ENCODE measurements at places on chromosomes 1 and 21.

DNA sequence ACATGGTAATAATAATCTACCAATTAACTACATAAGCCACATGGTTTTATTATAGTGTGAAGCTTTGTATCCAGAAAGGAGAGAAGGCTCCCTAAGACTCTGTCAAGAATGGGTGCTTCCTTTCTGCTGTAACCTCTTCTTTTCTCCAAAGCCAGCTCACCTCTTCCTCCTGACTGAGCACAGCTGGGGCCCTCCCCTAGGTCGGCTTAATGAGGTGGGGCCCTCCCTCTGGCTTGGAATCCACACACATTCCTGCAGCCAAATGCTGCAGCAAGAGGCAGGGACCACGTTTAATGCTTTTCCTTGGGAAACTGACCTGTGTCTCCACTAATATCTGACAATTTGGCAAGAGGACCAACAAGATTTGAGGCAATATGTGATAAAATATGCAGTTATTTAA lies 94.8 kb downstream of the DSCAM start:
- no peak for DNase-seq

- DNase-seq = no peak
Observed at GRCh38 chr1:178628637-178629251, 96.3 kb upstream of the RALGPS2 start.

DNA sequence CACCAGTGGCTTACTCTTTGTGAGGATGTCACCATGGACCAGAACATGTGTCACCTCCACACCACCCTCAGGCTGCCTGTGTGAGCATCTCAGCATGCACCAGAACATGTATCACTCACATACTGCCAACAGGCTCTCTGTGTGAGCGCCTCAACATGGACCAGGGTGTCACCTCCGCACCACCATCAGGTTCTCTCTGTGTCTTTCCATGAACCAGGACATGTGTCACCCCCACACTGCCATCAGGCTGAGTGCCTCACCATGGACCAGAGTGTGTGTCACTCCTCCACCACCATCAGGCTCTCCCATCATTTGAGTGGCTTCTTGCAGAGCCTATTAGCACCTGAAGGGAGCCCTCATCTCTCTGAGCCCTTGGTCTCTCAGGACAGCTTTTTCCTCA lies 125.2 kb downstream of the ZNF648 start:
- no peak for DNase-seq

GRCh38 chr1:61496501-61496900 lies 228.4 kb downstream of the TM2D1 start:
- DNase-seq = no peak

DNA sequence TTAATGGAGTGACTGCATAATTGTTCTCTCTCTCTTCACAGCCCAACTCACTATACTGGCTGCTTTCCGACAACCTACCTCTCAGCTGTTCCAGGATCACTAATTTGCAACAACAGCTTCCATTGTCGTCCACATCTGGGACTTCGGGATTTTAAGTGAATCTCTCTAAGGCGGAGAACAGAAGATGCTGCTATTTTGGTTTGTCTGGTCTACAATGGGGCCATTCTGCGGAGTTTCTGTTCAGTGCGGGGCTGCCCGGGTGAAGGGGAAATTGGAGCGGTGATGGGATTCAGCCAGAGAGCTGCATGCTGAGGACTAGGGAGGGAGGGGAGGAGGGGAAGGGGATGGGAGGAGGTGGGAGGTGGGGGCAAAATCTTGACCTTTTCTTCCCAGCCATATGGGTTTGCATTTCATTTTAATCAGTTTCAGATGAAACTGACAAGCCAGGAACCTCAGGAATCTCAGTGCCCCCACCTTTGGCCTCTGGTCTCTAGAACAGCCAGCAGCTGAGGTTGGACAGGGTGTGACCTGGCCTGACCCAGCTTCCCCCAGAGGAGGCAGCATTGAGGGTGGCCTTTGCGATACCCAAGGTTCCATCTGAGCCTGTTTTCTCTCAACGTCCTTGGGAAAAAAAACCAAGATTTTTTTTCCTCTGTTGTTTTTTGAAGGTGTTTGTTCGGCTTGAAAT lies 6.9 kb upstream of the SRP9 start:
- peak; percentile 64 for DNase-seq

DNA sequence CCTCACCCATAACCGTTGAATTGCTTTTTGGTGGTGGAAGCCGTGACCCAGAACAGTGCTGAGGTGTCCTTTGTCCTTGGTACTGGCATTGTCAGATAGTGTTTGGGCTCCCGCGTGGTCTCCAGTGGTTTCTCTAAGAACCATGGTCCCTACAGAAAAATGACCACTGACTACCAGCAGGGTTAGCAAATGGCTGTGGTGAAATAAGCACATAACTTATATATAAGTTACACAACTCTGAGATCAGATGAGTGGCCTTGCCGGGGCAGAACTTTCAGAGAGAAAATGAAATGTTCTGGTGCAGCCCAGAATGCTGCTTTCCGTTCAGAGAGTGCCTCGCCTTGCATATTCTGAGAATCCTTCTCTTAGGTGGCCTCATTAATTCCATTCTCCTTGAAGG lies 5.0 kb downstream of the SLC37A1 start:
- DNase-seq = no peak

GRCh38 chr1:210342986-210343780 lies 14.5 kb downstream of the HHAT start:
- DNase-seq = no peak

DNA sequence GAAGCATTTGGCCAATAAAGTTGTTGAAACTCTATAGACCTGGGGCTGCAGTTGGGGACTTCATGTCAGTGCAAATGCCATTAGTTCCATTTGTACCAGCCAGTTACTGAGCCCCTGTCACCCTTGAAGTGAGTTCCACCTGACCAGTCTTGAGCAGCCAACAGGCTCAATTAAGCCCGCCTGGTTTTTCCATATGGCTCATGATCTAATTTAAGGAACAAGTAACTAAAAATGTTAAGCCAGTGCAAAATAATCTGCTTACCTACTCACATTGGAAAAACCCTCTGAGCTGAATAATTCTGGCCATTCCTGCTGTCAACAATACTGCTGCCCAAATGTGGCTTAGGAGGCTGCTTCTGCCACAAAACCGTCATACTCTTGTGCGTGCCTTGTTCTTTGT lies 21.6 kb downstream of the NSUN4 start:
- no peak for DNase-seq

- no peak for DNase-seq
Observed at GRCh38 chr1:180123463-180123936, 31.2 kb upstream of the QSOX1 start.

DNA sequence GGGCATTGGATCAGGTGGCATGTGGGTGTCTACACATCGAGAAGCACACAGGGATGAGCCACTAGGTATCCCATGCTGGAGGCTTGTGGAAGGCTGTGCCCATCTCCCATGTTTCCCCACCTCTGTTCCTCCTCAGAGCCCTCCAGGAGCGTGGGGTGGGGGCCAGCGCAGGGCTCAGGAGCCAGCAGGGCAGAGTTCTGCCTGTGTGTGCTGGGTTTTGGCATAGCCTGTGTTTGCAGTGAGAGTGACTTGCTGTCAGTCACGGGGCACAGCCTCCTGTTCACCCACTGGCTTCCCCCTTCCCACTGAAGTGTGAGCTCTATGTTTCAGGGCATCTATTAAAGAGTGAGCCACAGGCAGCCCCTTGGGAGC lies 10.4 kb downstream of the IBA57 start:
- no peak for DNase-seq

DNA sequence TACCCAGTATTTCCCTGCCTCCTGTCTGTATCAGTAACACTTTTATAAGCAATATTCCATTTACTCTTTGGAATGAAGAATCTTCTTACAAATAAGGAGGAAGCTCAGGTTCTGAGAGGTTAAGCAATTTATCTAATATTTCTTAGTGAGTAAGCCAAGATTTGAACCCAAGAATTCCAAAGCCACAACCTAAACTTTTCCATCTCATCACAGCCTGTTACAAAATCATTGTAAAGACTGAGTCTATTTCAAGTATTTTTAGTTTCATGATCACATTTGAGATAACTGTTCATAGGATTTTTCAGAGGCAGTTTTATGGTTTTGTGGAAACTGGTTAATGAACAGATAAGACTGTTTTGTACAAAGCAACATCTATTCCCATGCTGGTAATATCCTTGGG lies 29.8 kb upstream of the HHAT start:
- DNase-seq = no peak

DNA sequence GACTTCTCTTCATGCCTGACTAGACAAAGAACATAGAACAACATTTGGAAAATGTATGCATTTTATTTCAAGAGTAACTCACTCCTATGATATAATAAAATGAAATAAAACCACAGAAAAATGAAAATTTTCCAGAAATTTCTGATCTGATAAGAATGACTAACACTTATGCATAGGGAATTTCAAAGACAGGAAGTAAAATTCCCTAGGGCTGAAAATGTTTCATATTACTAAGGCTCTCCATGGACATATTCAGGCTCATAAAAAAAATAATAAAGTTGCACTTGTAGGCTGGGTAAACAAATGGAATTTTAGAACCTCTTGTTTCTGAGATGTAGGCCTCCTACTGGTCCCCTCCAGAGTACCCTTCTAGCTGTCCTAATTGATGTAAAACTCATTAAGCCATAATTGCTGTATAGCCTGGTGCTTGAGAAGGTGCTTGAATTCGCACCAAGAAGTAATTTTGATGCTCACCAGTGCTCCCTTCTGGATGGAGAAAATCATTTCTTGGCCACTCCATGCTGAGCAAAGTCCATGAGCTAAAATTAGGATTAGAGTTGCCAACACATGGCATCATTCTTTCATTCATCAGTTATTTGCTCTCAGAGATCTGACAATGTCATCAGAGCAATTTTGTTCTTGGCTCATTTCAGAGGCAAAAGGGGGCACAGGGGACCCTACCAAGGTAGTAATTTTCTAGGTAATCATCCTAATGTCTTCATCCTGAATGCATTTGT lies 641.0 kb upstream of the CAMK1G start:
- DNase-seq = no peak

GRCh38 chr1:11929849-11930248 lies 3.6 kb upstream of the KIAA2013 start:
- no peak for DNase-seq

DNA sequence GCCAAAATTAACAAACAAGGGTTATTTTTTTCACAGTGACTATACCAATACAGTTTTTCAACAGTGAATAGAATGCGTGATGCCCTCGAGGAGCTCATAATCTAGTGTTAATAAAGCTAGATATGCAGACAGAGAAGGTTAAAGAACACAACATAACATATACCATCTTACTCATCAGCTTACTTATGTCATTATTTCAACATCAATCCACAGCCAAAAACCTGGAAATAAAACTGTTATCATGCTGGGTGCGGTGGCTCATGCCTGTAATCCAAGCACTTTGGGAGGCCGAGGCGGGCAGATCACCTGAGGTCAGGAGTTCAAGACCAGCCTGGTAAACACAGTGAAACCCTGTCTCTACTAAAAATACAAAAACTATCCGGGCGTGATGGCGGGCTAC lies 6.1 kb downstream of the STX6 start:
- no peak for DNase-seq

DNA sequence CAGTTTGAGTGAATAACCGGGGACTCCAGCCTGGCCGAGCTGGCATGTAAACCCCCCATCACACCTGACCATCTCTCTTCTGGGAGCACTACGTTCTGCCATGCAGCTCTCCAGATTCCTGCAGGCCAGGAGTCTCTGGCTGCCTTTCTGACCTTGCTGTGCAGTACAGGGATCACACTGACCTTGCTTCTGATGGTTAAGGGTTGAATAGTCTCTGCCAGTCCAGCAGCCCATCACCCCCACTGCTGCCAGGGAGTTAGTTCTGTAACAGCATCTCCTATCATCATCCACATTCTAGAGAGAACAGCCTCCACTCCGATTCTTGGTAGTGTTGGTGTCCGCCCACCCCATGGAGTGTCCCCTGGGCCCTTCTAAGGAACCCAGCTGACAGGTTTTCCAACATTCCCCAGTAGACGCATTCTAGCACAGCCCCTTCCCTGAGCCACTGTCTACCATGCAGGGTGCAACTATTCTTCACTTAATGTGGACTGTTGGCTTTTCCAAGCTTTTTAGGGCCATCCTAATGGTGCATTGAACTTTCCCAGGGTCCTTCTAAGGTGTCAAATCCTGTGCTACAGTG lies 109.8 kb downstream of the RIPK4 start:
- DNase-seq = no peak

- no peak for DNase-seq
Observed at GRCh38 chr1:226743259-226743658, 4.2 kb upstream of the ITPKB start.

- no peak for DNase-seq
Observed at GRCh38 chr1:116353155-116353554, 19.9 kb upstream of the ATP1A1 start.

GRCh38 chr21:35594905-35595304 lies 465.4 kb downstream of the SETD4 start:
- no peak for DNase-seq

DNA sequence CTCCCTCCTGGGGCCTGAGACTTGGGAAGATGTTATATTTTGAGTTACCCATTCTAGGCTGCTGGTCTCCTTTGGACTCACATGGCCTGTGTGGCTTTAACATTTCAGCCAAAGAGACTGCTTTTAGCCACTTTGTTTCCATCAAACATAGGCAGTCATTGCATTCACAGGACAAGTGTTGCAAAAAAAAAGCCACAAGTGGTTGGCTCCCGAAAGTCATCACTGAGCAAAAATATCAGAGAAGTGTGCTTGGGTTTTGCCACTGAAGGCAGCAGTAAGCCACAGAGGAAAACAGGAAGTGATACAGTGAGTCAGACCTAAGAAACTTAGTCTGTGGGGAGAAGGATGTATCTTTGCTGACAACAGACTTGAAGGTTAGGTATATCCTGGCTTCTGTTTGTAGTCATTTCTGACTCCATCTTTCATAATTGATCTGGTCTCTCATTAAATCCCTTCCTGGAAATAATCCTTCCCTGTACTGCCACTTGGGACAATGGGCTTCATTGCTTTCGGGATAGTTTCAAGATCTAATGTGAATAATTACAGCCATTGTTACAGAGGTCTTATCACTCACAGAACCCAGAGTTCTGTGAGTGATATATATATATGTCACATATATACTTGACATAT lies 80.9 kb downstream of the COLGALT2 start:
- no peak for DNase-seq

DNA sequence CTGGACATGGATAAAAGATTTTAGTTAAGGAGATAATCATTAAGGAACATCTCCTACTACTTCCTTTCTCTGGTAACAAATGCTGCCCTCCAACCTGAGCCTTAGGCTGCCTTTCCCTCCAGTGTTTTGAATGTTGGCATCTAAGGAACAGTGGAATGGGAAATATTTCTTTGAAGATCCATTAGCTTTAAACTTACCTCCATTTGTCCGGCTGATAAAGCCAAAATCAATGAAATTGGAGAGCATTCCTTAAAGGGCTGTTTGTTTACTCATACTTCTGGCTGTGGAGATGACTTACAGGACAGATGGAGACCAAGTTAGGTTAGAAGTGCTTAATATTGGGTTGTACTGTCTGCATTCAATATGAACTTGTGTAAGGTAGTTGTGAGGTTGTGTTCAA lies 439.1 kb downstream of the PLA2G4A start:
- DNase-seq = no peak

GRCh38 chr21:42140196-42140934 lies 69.2 kb downstream of the UMODL1 start:
- DNase-seq = no peak

GRCh38 chr1:75394386-75395139 lies 216.4 kb downstream of the SLC44A5 start:
- DNase-seq = no peak

- no peak for DNase-seq
Observed at GRCh38 chr1:93442008-93442666, 5.8 kb upstream of the FNBP1L start.

GRCh38 chr1:206685334-206685768 lies 646 bp downstream of the MAPKAPK2 start:
- DNase-seq = peak; percentile 34

Measured in head of caudate nucleus (tissue), 42 donors.